ENCODE measurements at places on chromosomes 5 and 9. TPM values are rescaled to one million over a fixed set of nuclear protein-coding genes. Genes with fewer than 3 reads are reported as not detected.

GRCh38 chr5:33903118-33903517 lies 11.3 kb upstream of the ADAMTS12 start:
- DNase-seq = no peak

GRCh38 chr9:88399966-88400365 lies 11.7 kb downstream of the SPIN1 start:
- DNase-seq = no peak

GRCh38 chr5:173780235-173781234 lies 107.6 kb upstream of the CPEB4 start:
- no peak for DNase-seq

Gene UBE2QL1
- total RNA-seq = not detected

DNA sequence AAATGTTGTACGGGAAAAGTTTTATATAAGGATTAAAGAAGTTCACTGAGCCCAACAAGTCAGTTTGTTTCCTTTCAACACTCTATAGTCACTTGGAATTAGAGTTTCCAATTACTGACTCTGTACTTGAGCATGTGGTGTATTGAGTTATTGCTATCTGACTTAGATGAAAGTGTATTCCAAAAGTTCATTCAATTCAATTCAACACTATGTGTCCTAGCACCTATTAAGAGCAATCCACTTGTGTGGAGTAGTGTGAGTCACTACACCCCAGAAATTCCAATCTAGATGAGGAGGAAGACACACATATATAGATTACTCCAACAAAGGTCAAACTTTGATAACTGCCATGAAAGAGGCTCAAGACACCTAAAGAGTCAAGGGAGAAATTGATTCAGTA lies 98.2 kb upstream of the SLCO6A1 start:
- no peak for DNase-seq

DNA sequence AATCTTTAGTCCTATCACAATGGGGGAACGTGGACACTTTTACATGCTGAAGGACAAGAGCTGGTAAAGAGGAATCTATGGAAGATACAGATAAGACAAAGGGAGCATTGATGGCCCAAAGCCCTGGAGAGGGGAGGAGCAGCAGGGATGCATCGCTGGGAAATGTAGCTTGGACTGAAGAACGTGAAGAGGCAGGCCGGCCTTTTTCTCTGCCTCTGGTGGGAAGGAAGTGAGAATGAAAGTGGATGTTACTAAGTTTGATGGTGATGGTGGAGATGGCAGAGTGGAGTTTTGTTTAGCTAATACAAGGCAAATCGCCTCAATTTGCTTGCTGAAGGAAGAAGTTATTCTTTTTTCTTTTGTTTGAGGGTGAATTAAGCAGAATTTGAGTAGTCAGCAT lies 124.6 kb upstream of the TAF11L2 start:
- DNase-seq = no peak

DNA sequence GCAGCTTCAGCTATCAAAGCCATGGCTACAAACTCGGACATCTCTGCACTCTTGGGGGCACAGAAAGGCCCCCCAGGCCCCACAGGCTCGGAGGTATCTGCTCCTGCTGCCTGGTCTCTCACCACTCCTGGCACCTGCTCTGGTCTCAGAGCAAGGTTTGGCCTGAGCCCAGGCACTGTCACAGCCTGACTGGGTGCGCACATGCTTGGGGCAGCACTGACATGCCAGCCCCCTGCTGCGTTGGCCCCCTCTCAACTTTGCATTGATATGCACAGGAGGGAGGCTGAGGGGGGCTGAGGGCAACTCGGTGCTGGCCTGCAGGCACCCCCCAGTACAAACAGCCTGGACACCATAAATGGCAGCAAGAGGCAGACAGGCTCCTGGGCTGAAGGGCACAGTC lies 27.1 kb upstream of the GHR start:
- DNase-seq = no peak

Gene NMUR2
- not detected for total RNA-seq

Gene HMGCR
- 49.4 TPM for total RNA-seq

GRCh38 chr5:143262393-143263174 lies 140.9 kb downstream of the NR3C1 start:
- DNase-seq = no peak

Gene MZB1
- 13.4 TPM for total RNA-seq

DNA sequence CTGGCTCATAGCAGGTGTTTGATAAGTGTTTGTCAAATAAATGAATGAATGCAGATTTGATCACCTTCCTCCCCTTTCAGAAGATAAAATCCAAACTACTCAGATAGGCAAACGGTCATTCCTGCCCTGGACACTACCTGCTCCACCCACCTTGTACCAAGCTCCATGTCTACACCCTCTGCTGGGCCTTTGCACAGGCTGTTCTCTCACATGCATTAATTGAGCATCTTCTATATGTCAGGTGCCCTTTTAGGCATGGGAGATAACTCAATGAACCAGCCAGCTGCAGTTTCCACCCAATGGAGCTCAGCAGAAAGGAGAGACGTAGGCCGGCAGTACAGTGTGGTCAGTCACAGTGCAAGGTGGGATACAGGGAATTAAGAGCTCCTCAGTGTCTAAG lies 102.3 kb upstream of the CPEB4 start:
- DNase-seq = no peak

DNA sequence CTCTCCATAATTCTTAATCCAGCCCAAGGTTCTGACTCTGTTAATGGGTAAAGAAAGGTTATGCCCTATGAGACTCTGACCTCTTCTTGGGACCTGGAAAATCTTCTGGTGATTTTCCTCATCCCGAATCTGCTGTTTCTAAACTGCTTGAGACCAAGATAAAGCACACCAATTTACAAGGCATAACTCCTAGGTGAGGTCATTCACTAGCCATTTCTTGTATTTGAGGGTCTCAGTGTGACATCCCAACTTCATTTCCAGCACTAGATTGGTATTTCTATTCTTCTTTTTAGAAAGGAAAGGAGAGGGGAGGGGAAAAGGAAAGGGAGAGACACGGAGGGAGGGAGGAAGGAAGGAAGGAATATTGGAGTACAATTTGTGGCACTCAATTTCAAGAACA lies 51.6 kb downstream of the SLC1A1 start:
- DNase-seq = no peak

GRCh38 chr9:93184432-93185265 lies 710 bp downstream of the WNK2 start:
- no peak for DNase-seq

DNA sequence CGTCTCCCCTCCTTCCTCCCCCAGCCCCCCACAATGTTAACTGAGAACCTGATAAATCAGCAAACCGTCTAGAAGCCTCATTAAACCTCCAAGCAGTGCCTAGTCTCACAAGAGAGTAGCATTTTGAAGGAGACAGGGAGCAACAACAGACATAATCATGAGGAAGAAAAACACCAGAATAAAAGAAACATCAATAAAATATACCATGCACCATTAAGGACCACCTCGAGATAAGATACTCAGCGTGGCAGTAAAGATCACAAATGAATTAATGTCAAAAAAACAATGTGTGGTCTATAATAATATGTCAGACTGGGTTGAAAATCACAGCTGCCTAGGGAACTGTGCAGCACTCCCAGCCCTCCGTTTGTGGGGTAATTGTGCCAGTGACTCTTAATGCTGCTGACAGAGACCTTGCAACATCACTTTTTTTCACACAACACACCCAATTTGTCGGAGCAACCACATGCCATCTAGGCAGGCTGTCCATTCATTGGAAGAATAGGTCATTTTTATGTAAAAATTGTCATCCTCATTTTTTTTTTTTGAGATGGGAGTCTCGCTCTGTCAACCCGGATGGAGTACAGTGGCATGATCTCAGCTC lies 450.8 kb upstream of the WWC1 start:
- DNase-seq = no peak

Gene DDX4
- total RNA-seq = 0.48 TPM

Gene ZNG1E
- total RNA-seq = 40.8 TPM

Measured in activated CD4-positive, alpha-beta T cell treated with anti-CD3 and anti-CD28 coated beads, Interleukin-2, amount 10 ng/mL, durations not matched to agents 7 days and 5 days (primary cell).